ENCODE measurements at places on chromosomes 11 and 22.
A peak's percentile ranks its signal among the peaks of the same experiment; 100 is the strongest.

GRCh38 chr11:112374486-112375140, 114.0 kb upstream of the PLET1 start:
- no peak for DNase-seq

DNA sequence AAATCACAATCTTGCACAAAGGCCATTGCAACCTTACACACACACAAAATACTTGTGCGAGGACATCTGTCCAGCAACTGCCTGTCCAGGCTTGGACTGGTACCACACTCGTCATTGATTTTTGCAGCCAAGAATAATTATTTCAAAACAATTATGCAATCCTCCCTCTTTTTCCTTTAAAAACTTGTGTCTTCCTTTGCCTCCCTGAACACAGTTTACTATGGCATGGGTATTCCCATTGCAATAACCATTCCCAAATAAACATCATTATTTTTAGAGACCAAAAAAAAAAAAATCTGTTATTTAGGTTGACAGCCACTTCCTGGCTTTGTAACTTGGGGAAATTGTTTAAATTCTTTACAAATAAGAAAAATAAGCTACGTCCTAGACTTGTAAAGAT, 54.0 kb downstream of the C11orf91 start:
- DNase-seq, result no peak

GRCh38 chr11:13140028-13140870, 131.1 kb downstream of the RASSF10 start:
- DNase-seq, result peak; percentile 50

DNA sequence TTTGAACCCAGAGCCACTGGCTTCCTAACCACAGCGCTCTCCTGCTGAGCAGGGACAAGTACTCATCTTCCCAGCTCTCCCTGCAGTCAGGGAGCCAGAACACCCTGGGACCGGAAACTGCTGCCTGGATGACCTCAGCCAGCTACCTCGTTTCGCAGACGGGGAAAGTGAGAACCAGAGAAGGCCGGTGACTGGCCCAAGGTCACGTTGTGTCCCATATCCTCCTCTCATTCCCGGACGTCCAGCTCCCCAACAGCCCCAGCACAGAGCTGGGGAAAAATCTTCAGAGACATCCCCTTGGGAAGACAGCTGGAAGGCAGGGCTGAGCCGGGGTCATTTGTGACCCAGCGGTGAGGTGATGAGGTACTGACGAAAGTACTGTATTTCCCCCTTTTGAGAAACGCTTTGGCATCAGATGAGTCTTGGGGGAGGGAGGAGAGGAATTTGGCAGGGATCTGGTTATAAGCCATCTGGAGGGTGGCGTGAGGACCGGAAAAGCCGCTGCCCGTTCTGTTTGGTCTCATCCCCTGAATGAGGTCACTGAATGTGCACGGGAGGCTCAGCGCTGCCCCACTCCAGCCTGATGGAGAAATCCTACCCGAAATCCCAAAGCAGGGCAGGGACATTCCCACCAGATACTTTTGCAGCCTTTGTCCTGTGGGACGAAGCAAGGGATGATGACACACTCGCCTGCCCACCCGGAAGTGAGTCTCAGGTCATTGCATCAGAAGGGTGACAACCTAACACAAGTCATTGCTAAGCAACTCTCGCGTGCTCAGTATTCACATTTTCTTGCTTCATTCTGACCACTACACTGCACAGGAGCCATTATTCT, 41.1 kb downstream of the LIF start:
- peak; percentile 38 for DNase-seq

GRCh38 chr11:106950067-106950491, 68.2 kb downstream of the GUCY1A2 start:
- DNase-seq, result peak; percentile 3

GRCh38 chr22:42931421-42932196, 74.5 kb upstream of the ARFGAP3 start:
- DNase-seq, result no peak

DNA sequence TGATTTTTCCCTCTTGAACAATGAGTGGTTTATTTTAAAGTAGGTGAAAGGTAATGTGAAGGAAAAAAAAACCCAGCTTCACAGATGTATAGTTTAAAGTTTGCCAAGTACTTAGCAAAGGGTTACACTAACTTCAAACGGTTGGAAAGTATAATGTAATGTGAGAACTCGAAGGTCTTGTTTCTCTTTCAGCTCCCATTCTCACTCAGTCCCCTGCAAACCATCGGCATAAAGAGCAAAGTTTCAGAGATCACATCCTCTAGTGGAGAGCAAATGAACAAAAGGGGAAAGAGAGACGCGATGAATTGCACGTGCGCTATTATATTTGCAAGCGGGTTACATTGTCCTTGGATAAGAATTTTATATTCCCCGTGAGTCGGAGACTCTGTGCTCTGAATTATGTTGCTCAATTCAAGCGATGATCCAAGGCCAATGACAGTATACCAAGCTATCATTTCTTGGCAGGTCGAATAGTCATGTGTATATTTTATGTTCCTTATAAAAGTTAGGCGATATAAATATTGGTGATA, 37.6 kb upstream of the BIRC3 start:
- DNase-seq, result no peak

GRCh38 chr11:57711414-57712255, at the start of gene MED19:
Gene MED19 (minus strand): TSS chr11:57712215. CDS start chr11:57712179, 36 bp downstream.
- peak; percentile 91 for DNase-seq

- no peak for DNase-seq
Observed at GRCh38 chr11:1559111-1559951, 12.7 kb downstream of the DUSP8 start.

GRCh38 chr11:120040151-120040840, 97.6 kb downstream of the TRIM29 start:
- no peak for DNase-seq

- DNase-seq, result no peak
Observed at GRCh38 chr11:124172101-124172500, 11.0 kb upstream of the OR10D3 start.

DNA sequence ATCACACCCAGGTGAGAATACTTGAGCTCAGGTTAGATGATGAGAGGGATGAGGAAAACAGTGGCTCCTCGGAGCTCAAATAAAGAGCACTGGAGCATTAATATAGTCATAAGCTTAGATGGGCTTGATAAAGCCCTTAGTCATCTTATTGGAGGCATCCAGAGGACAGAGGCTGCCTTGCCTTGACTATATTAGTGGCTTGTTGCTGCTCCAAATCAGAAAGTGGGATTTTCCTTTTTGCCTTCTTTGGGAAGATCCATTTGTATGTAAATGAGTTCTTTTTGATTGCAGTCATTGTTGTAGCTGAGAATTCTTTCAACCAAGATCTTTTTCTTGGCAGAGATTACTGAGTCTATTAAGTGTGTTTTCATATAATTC, 18.9 kb downstream of the ADM start:
- DNase-seq, result no peak

DNA sequence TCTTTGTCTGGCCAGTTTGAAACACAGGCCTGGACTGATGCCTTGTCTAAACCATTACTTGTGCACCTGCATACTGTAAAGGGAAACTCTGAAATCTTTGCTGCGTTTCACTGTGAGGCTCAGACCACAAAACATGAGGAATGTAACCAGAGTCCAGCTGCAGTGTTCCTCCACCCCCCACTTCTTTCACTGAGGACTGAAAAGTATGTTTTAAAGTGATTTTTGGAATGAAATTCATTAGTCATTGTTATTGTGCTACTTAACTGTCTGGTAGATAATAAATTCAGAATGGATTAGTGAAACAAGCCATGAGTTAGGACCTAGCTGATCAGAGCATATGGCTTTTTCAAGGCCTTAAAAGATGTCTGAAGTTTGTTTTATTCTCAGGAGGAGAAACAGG, 181.2 kb downstream of the WNT11 start:
- no peak for DNase-seq

GRCh38 chr22:37186228-37186996, 1.6 kb downstream of the C1QTNF6 start:
- DNase-seq, result peak; percentile 77

- no peak for DNase-seq
Observed at GRCh38 chr11:104054911-104055529, 18.6 kb downstream of the DDI1 start.

- peak; percentile 27 for DNase-seq
Observed at GRCh38 chr11:61567286-61568061, 13.4 kb downstream of the SYT7 start.

DNA sequence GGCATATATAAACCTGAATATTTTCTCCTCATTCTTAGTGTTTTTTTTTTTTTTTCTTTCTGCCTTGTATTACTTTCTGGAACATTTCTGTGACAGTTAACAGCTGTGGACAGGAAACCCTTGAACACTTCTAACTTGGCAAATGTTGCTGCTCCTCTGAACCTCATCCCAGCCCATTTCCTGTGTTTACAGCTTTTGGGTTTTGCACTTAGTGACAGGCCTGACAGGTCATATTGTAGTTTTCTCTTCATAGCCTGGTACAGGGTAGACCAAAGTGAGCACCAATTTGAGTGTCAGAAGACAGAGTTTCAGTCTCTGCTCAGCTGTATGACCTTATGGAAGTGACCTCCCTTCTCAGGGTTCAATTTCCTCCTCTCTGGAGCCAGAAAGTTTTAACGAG, 91.6 kb downstream of the STIM1 start:
- peak; percentile 48 for DNase-seq

DNA sequence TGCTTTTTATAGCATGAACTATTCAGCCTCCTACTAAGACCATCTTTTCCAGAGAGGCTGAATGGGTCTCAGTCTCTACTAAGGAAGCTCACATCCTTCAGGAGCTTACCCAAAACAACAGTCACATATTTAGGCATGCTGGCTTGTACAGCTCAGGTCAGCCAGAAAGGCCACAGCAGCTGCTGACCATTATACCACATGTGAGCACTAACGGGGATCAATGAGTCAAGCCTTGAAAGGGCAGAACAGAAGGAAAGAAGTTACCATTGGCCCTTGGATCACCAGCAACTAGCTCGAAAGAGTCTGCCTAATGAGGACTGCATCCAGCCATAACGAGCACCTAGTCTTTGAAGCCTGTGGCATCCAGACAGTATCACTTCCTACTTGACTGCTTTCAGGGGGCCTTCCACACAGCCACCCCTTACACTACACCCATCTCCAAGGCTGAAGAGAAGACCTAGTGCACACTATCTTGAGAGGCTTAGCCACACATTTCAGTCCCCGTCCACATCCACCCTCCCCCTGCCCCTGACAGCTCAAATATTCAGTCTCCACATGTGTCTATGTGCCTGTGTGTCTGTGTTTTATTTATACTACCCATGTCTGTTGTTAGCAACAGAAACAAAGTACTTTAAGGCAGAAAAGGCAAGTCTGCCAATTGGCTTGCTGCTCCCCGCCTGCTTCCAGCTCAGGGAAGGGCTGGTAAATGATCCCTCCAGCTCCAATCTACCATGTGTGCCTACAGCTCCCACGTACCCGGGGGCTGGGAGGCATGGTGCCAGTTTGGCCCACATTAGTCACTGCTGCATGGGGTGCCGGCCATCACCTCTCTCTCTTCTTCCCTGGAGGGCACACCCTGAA, 95.5 kb downstream of the RPL27A start:
- no peak for DNase-seq

DNA sequence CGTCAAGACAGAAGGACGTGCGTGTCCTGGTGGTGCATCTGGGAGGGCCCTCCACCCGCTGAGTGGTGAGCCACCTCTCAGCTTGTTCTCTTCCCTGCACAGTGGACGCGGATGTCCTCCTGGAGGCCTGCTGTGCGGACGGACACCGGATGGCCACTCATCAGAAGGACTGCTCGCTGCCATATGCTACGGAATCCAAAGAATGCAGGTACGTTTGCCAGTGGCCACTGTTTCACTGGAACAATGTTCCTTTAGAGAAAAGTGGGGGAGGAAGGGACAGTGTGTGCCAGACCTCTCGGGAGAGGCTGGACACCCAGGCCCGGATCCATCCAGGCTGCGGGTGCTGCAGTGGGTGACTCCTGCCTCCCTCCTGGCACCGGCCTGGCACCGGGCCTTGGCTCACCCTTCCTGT, 15.9 kb downstream of the FBLN1 start:
- no peak for DNase-seq

- DNase-seq, result no peak
Observed at GRCh38 chr11:553988-554340, 6.6 kb downstream of the LMNTD2 start.

DNA sequence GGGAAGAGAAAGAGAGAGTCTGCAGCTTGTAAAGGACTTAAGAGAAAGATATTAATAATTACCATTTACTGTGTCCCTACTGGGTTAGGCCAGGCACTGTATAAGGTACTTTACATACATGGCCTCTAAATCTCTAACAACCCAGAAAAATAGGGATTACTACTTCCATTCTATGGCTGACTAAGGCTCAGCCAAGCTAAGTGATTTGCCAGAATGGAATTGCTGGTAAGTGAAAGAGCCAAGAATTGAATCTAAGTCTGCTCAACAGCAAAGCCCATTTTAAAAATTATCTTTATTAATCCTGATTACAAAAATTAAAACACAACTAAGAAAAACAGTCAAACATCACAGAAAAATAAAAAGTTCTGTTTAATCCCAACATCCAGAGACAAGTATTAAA, 21.4 kb downstream of the XRRA1 start:
- DNase-seq, result no peak

DNA sequence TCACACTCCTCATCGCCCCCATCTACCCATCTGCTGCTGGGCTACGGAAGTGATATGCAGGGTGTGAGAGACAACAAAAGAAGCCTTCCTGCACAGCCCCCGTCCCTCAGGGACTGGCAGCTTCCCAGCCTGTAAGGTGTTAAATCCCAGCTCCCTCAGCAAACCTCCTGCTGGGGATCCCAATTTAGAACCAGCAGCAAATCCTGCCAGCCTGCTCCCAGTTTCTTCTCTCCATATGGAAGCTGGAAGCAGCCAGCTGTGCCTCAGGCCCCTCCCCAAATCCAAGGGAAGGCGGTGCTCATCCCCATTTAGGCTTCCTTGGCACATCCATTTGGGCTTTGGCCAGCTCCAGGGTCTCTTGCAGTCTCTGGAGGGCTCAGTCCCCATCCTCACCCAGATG, 47.5 kb downstream of the PAMR1 start:
- DNase-seq, result no peak

DNA sequence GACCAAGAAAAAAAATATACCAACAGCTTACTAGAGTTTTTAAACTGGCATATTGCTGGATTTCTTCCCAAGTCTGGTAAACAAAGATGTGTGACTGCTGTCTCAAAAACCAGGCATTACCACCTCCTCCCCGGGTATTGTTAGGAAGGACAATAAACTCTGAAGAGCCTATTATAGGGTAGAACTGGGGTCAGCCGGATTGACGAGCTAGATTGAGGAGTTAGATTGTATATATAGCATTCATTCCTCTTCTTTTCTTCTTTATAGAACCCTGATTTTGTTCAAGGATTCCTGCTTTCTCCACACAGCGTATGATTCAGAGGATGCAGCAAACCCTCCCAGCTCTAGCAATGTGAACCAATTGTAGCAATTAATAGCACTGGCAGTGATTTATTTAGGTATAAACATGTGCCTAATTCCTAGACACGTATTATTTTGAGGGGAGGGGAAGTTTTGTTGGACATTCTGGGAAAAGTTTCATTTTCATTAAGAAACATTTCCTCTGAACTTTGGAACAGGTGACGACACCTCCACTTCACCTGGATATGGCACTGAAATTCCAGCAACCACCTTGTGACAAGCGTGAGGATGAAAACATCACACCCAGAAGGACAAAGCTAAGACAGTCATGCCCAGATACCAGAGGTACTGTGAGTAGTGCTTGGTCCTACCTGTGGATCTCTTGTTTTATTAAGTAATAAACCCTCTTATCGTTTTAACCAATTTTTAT, 679.4 kb upstream of the KIRREL3 start:
- no peak for DNase-seq
